ENCODE measurements at places on chromosomes 2 and 18.

- no peak for DNase-seq
These were observed 4.2 kb downstream of the GNLY start for GRCh38 chr2:85698184-85698879.

DNA sequence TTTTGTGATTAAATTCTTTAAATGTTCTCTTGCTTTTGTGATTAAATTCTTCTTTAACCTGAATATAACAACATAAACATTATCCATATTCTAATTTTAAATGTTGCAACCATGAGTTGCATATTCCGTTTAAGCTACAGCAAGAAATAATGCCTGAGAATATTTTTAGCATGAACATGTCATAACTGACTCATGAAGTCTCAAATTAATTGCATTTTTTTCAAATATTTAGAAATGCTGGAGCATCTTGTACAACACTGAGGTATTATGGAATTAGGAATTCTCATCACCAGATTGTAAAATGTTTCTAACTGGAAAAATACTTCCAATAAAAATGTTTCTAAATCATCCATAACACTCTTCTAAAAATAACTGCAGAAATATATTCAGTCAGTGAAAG is 14.7 kb downstream of the ROCK2 start:
- DNase-seq = no peak

- DNase-seq = no peak
These were observed 135.4 kb downstream of the PTH2R start for GRCh38 chr2:208541989-208542464.

DNA sequence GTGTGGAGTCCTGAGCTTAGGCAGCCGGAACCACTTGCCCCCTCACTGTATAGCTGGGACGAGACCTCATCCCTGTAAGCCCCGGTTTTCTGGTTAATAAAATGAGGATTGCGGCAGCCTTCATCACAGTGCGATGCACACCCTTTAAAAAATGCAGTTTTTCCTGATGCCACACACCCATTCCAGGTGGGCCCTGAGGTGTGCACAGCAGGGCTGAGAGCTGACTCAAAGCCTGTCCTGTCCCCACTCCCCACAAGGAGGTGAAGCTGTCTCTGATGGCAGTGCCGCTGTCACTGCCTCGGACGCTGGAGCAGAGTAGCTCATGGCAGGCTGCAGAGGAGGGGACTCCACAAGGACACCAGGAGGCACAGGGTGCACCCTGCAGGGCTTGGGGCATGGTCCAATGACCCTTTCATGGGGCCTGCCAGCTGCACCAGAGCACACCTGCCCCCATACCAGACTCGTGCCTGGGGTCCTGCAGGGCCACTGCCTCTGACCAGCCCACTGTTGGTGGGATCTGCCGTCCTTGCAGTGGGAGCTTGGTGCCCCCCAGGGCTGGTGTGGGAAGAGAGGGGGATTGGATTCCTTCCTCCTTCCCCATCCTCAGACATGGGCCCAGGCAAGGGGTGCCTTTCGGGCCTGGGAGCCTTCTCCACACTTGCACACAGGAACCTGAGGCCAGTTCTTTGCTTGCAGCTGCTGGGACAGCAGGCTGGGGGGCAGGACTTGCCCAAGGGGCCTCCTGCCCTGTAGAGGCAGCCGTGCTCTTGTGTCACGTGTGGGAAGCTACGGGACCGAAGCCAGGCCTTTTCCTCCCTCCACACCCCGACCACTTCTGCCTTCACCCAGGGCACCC is 22.8 kb downstream of the GPC1 start:
- no peak for DNase-seq

DNA sequence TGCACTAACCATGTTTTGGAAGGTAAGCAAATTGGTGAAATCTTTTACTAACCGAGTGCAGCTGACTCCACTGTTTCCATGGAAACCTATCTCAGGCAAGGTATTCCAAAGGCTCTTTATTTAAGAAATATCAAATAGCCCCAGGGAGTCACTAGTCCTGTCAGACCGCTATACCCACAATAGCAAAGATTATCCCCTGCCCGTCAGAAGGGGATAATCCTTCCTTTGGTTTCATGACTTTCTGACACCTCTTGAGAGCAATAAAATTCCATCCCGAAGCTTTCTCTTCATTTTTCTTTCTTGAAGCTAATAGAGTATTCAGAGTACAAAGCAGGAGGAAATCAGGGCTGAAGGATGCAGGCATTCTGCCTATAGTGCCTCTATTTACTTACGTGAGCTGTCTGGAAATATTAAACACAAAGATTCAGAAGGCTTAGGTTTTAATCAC is 34.7 kb upstream of the MAP2 start:
- no peak for DNase-seq

GRCh38 chr2:219959471-219959870 is 332.0 kb downstream of the SLC4A3 start:
- DNase-seq = no peak

DNA sequence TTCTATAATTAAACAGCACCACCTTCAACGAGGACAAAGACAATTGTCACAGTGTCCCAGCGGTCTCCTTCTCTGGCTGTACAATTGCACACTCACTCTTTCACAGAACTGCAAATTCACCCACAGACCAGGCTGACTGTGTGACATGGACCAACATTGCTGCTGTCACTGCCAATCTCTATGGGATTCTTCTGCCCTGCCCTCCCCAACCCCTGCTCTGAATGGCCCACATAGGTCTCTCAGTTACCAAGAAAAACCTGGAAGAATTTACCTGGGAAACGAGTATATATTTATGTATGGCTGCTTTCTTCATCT is 26.5 kb downstream of the LRRC30 start:
- no peak for DNase-seq

- DNase-seq = no peak
These were observed 146.0 kb upstream of the CYP26B1 start for GRCh38 chr2:72293620-72294019.

GRCh38 chr2:22450831-22451230 is 934.1 kb upstream of the KLHL29 start:
- DNase-seq = no peak

- no peak for DNase-seq
These were observed 175.6 kb downstream of the SEPTIN10 start for GRCh38 chr2:109438146-109438545.

GRCh38 chr2:229118336-229118735 is 152.8 kb downstream of the PID1 start:
- no peak for DNase-seq

DNA sequence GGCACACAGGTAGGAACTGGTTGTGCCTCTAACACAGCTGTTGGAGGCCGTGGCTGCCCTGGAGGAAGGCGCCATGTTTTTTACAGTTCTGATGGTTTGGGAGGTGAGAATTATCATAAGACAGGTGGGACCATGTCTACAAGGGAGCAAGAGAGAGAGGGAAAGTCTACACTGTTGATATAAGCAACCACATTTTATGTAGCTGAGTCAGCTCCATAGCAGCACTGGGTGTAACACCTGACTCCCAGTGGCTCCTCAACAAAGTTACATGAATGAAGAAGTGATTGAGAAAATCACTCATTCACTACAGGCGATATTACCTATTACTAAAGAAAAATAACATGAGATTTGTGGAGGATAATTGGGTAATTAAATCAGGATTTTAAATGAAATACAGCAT is 41.3 kb upstream of the ACAA2 start:
- DNase-seq = no peak

DNA sequence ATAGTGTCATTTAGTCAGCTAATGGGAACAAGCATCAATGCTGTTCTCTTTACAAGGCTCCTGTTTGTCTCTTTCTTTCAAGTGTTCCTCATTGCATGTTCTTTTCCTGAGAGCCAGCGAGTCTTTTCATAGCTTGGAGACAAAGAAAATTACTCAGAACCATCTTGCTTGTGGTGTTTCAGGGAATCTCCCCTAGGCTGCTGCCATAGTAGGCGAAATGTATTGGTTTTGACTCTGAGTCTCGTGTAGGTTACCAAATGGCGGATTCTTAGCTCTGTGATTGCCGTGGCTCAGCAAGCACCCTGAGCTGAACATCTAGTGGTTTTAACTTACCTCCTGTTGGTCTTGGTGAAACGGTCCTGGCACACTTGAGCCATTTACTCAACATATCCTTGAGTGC is 68.7 kb downstream of the RHBDD1 start:
- DNase-seq = no peak

DNA sequence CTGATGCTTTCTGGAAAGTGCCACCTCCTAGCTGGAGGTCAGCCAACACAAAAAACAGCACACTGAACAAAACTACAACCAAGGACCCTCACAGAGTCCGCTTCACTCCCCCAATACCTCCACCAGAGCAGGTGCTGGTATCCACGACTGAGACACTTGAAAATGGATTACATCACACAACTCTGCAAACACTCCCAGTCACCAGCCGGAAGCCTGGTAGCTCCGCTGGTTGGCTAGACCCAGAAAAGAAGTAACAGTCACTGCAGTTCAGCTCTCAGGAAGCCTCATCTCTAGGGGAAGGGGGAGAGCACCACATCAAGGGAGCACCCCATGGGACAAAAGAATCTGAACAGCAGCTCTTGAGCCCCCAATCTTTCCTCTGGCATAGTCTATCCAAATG is 175.4 kb downstream of the LCLAT1 start:
- no peak for DNase-seq

- no peak for DNase-seq
These were observed 18.2 kb upstream of the GPR55 start for GRCh38 chr2:230942920-230943896.

DNA sequence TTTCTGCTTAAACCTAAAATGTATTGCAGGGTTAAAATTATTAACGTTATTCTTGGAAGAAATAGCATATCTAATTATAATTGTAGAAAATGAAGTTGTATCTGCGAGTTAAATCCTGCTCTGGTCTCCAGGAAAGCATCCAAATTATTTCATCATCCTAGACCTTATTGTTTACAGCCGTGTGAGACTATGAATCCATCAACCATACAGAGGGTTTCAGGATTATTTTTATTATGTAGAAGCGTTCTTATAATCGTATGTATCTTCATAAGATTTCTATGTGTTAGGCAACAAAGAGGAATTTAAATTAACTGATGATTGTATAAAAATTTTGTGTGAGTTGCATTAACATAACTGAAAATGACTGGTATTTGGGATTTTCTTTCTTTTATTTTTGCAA is 14.5 kb upstream of the DSC3 start:
- no peak for DNase-seq

DNA sequence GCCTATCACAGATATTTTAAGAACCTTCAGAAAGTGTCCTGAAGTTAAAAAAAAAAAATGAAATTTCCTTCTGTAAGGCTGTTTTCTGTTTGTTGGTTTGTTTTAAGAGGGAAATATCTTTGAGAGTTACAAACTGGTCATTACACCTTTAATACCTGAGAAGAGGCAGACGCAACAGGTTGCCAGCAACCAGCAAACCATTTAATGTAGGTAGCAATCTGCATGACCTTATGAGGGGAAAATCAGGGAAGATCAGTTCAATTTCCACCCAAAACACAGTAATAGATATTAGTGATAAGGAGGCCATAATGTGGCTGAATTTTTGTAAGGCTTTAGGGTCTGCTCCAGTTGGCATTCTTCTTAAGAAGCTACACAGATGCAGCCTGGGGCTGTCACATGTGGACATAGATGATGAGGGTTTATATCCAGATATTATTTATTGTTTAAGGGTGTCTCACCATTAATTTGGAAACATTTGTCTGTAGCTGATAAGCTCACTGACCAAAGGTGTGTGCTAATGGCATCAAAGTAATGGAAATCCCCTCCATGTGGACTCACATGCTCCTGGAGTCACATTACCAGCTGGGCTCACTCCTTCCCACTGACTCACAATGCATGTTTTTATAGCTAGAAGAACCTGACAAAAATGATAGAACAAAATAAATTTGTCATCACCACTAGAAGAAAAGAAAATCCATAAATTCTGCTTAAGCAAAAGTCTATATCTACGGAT is 83.5 kb upstream of the DTNA start:
- DNase-seq = no peak

DNA sequence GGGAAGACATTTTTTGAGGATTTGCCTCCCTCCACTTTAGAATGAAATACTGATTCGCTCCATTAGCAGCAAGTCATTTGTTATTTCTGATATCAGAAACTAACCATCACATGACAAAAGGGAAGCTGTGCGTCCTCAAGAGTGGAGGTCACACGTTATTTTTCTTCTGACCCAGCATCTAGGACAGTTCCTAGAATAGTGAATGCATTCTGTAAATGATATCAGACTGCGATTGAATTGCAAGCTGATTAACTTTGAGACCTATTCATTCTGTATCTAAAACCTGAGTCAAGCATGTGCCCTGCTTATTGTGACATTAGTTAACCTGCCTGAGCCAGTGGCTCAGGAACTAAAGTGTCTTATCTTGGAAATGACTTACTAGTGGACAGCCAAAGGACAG is 10.1 kb downstream of the DAPL1 start:
- no peak for DNase-seq

GRCh38 chr2:151405376-151405775 is 4.3 kb upstream of the RIF1 start:
- no peak for DNase-seq

DNA sequence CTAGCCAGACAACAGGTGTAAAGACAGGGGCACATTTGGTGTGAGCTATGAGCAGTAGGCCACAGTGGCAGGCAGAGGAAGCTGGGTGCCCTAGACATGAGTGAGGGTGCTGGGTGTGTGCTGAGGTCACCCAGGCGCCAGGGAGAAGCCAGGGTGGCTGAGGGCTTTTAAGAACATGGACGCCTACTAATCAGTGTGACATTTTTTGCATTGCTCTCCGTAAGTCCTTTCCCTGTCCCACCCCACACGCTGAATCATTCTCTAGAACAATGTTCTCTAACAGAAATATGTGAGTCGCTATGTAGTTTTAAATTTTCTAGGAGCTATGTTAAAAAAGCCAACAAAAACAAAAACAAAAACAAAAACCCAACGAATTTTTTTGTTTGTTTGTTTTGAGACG is 204.5 kb upstream of the REV1 start:
- no peak for DNase-seq

GRCh38 chr2:239278941-239279365 is 121.9 kb downstream of the HDAC4 start:
- DNase-seq = no peak

DNA sequence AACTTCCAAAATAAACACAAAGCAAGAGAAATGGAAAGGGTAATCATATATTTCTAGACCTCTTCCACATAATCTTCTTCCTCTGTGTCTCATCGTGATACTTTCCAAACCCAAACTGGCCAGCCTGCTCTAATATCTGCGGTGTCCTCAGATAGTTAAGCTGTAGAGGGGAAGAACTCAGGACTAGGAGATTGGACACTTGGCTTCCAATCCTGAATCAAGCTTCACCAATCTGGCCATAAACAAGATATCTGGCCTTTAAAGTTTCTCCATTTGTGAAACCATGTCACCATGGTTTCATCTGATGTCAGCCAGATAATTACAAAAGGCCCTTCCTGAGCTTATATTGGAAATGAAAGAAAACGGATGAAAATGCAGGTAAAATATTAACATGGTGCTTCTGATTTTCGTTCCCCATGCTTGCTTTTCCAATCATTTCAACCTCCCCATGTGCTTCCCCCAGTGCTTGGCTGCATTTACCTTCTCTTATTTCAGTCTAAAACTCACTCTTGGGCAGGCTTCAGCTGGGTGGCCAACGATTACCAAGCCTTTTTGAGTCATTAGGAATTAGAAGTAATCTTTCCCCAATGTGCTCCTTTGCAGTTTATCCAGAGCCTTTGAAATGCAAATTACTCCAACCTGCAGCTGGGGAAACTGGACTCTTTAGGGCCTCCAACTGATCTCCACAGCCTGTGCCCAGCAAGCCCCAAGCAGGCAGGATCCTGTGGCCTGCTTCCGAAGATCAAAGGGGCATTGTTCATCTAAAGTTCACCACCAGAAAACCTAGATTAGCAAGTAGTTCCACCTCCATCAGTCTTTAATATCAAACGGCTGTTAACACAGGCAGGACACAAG is 44.5 kb upstream of the MYCN start:
- DNase-seq = no peak

Measured in T-helper 17 cell (primary cell).